ENCODE measurements at places on chromosomes 12 and 14. TPM values are rescaled to one million over a fixed set of nuclear protein-coding genes. Genes with fewer than 3 reads are reported as not detected.

GRCh38 chr12:105319691-105320209 lies 10.7 kb upstream of the C12orf75 start:
- no peaks in the 10 kb centered on the region for H3K27me3 ChIP-seq
- peak; percentile 71 for DNase-seq
- H3K27ac ChIP-seq: no peak overlapping the region
- no peaks in the 10 kb centered on the region for H3K36me3 ChIP-seq
- H3K4me3 ChIP-seq: no peak overlapping the region

DNA sequence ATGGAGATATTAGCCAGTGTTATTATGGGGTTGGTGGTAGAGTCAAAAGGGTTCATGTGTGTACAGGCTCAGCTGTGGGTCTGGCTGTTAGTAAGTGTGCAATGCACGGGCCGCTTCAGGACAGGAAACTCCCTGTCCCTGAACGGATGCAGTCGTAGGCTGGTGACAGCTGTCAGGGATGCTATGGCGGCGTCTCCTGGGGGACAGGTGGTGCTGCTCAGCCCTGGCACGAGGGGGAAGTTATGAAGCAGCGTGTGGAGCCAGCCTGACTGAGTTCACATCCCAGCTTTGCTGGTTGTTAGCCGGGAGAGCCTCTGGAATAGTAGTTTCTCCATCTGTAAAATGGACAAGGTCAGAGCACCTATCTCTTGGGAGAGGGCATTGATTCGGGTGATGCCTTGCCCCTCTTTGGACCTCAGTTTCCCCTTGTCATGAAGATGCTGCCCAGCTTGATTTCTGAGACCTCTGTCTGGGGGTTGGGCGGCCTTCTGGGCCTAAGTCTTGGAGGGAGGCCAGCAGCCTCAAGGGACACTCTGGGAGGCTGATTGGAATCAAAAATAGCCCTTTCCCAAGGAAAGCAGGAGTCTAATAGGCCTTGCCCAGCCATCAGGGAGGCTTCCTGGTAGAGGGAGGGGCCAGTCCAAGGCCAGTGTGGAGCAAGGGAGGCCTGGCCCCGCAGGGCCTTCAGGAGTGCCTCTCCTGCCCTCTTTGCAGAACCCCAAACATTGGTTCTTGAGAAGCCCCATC lies 7.1 kb downstream of the ASB2 start:
- H3K36me3 ChIP-seq: no peaks in the 10 kb centered on the region
- no peak for DNase-seq
- no peak overlapping the region for H3K4me3 ChIP-seq

DNA sequence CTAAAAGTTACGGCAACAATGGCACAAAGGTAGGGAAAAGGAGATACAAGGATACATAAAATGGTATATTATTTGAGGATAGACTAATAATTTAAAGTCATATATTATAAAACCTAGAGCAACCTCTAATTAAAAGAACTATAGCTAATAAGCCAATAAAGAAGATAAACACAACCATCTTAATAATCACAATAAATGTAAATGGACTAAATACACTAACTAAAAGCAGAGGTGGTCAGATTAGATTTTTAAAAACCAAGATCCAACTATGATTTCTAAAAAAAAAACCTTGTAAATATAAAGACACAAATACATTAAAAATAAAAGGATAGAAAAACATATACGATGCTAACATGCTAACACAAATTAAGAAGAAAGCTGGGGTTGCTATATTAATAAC lies 10.7 kb upstream of the LLPH start:
- no peak overlapping the region for H3K4me3 ChIP-seq
- H3K36me3 ChIP-seq: peaks cover 57% of the 10 kb centered on the region
- no peaks in the 10 kb centered on the region for H3K4me1 ChIP-seq
- no peaks in the 10 kb centered on the region for H3K27me3 ChIP-seq
- DNase-seq: no peak

DNA sequence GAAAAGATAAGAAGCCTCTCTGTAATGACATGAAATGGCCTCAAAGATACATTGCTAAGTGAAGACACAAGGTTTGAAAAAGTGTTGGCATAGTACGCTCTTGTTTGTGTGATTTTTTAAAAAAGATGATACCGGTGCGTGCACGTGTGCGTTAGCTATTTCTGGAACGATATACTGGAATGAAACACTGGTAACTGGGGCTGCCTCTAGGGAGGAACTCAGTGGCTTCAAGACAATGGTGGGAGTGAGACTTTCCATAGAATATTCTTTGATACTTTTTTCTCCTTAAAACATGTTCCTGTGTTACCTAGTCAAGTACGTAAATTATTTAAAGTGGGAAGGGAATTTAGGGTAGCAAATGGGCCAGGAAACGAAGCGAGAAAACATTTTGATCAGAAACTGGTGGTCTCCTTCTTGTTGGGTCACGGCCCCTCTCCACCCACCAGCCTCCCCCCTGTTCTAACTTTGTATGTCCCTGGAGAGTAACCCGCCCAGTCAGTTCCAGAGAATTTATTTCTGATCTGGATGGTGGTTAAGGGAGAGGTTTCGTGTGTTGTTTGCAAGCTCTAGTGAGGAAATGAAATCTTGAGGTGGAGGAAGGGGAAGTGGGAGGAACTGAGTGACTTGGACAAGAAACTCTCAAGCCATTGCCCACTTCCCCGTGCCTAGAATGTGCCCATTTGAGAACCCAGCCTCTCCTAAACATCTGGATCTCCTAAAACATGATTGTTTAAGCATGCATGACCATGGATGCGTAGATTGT lies 6.6 kb downstream of the FGF6 start:
- no peak overlapping the region for H3K27ac ChIP-seq

GRCh38 chr12:75975702-75976101 lies 55.9 kb downstream of the PHLDA1 start:
- no peaks in the 10 kb centered on the region for H3K36me3 ChIP-seq
- H3K4me3 ChIP-seq: no peak overlapping the region
- H3K27me3 ChIP-seq: no peaks in the 10 kb centered on the region
- H3K27ac ChIP-seq: no peak overlapping the region
- no peak for DNase-seq

- DNase-seq: peak; percentile 91
- peaks cover 14% of the 10 kb centered on the region for H3K27me3 ChIP-seq
- no peak overlapping the region for H3K4me3 ChIP-seq
- peaks cover 4% of the 10 kb centered on the region for H3K4me1 ChIP-seq
- H3K36me3 ChIP-seq: no peaks in the 10 kb centered on the region
Measured at GRCh38 chr12:50066402-50066801, 9.0 kb downstream of the ASIC1 start.

GRCh38 chr12:58566599-58566998 lies 353.7 kb downstream of the LRIG3 start:
- H3K27me3 ChIP-seq: no peaks in the 10 kb centered on the region
- H3K4me1 ChIP-seq: no peaks in the 10 kb centered on the region
- H3K36me3 ChIP-seq: no peaks in the 10 kb centered on the region
- H3K4me3 ChIP-seq: no peak overlapping the region

- no peaks in the 10 kb centered on the region for H3K4me1 ChIP-seq
- H3K4me3 ChIP-seq: no peak overlapping the region
- no peaks in the 10 kb centered on the region for H3K27me3 ChIP-seq
- H3K27ac ChIP-seq: no peak overlapping the region
Measured at GRCh38 chr12:124469193-124469888, 98.1 kb downstream of the NCOR2 start.

SERPINA9 gene
- not detected for total RNA-seq

CLEC12A gene
- not detected for total RNA-seq

TSPAN9 gene
- total RNA-seq: 34.5 TPM

Measured in endodermal cell (in vitro differentiated cells).